SHP77 (cell line): ENCODE measurements at places on chromosomes 2 and 18.

GRCh38 chr2:109178968-109179367 is 50.0 kb downstream of the SH3RF3 start:
- DNase-seq = no peak

DNA sequence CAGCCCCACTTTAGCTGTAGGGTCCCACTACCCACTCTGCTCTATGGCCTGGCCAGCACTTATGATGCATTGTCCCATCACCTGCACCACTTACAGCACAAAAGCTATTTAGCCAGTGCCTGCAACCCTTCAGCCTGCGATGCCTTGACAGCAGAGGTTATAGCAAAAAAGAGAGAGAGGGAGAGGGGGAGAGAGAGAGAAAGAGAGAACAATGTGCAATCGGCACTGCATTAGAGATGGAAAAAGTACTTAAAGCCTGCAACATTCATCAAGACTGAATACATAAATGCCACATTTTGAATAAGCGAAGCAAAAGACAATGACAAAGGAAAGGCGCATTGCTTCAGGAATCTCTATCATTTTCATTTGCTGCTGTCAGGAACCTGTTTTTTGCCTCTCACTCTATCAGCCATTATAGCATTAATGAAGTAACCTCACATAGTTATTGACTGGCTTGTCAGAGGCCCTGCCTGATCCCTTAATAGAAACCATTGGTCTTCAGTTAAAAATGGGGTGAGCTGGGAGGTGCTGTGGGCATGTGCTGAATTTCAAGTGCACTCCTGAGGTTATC is 833.1 kb downstream of the BCL11A start:
- DNase-seq = no peak

GRCh38 chr2:8673381-8673780 is 8.5 kb upstream of the ID2 start:
- no peak for DNase-seq

DNA sequence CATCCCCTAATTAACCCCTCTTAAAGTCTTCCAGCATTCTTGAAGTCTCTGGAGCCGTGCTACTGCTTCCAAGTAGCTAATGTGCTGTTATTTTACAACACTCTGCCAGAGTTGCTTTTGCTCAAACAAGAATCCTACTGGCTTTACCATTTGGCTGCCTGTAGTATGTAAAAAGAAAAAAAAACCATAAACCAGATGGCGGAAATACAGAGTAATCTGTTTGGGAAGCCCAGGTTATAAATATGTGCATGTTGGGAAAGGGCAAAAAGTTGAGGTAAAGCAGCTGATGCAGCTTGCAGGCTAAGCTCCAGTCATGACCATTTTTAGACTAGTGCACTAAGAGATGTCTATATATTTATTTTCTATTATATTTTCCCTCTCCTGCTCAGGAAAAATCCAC is 313.2 kb upstream of the ETAA1 start:
- no peak for DNase-seq

DNA sequence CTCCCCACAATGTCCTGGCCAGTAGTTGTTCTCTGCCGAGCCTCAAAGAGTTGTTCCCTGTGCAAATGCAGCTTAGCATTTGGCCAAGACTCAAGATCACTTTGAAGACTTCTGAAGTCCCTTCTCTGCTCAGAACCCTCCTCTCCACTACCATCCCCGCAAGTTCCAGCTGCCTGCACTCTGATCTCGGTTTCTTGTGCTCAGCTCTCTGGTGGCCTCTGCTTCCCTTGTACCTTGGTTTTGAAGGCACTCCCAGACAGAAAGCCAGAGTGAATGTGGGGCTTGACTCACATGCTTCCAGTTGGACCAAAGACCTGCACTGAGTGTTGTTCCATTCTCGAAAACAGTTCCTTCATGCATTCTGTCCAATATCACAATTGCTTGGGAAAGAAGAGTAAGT is 28.6 kb downstream of the CRACDL start:
- no peak for DNase-seq

- no peak for DNase-seq
These were observed 41.9 kb downstream of the TACR1 start for GRCh38 chr2:75157435-75157834.

GRCh38 chr2:69119104-69119894 is 106.3 kb downstream of the ANTXR1 start:
- DNase-seq = no peak

GRCh38 chr2:28344756-28345373 is 47.8 kb upstream of the FOSL2 start:
- no peak for DNase-seq

- no peak for DNase-seq
These were observed 84.6 kb downstream of the RAB31 start for GRCh38 chr18:9792565-9793245.

- no peak for DNase-seq
These were observed 98.0 kb downstream of the TRABD2A start for GRCh38 chr2:84782717-84783442.

GRCh38 chr18:8802017-8802672 is 96.8 kb downstream of the MTCL1 start:
- no peak for DNase-seq

DNA sequence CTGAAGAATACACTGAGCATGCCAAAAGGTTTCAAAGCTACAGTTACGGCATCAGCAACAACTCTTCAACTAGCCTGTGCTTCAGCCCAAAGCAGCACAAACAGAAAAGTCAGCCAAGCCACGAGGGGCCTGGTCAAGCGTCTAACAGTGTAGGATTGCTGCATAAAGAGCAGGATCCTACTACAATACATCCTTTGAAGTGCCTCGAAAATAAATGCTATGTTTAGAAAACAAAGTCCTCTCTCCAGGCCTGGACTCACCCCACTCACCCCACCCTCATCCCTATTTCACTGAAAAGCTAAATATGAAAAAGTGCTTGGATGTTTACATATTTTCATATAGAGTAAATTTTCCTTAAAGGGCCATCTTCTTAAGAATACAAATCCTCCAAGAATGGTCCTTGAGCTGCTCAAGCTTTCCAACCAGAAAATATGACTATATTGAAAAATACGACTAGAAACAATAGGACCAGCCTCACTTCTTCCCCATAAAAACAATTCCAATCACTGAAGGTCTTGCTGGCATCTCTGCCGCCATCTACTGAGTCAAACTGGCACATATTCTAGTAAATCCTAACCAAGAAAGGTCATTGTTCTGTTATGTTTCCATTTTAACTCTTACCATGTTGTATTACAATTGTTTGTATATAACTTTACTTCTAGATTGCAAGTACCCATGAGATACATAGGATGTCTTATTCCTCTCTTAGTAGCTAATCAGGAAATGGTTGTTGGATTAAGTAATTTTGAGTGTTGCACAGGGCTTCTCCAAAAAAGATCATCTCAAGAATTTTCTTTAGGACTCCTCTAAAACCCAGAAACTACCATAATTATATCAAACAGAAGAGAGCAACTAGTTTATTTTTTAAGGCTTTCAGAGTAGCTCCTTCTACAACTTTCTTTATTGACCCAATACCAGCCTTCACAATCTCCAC is 63.6 kb downstream of the CLHC1 start:
- DNase-seq = peak; percentile 77

DNA sequence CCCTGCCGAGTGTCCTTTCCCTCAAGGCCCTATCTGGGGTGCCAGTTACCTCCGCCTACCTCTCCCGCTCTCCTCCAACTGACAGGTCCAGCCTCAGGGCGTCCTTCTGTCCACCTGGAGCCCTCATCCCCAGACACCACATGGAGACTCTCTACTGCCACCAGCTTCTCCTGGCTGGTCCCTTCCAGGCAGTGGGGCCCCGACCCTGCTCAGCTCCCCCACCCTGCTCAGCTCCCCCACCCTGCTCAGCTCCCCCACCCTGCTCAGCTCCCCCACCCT is 74.0 kb upstream of the ODC1 start:
- no peak for DNase-seq

GRCh38 chr18:64718808-64719207 is 569.9 kb upstream of the LINC00305 start:
- DNase-seq = no peak

DNA sequence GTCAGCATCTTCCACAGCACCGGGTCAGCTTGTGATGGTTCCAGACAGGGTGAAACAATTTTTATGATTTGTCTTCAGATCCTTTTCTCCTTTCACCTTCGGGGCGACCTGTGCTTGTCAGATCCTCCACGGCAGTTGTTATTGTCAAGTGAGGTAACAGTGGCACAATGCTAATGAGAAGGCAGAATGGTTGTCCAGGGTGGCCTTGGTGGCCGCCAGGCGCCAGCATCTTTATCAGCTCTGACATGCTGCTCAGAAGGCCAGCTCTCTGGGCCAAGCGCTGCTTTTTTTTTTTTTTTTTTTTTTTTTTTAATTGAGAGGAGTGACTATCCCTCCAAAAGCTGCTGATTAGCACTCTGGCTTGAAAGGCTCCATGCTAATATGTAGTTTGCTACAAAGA is 52.3 kb upstream of the MGAT5 start:
- no peak for DNase-seq

DNA sequence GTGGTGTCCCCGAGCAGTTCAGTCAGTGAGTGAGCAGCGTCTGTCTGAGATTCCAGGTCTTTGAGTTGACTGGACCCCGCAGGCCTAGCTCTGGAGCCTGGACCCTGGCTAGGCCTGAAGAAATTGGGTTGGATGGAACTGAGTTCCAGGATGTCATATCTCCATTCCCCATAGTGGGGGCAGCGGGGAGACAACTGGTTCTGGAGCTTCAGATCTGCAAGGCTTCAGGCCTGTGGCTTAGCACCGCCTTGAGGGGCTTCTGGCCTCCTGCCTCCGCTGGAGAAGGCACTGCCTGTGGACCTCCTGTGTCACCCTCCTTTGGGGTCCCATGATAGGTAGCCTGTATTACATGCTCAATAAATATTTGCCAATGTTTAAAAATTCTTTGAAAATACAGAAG is 288.4 kb upstream of the ID2 start:
- no peak for DNase-seq

GRCh38 chr2:85704800-85705679 is 10.9 kb downstream of the GNLY start:
- DNase-seq = no peak

DNA sequence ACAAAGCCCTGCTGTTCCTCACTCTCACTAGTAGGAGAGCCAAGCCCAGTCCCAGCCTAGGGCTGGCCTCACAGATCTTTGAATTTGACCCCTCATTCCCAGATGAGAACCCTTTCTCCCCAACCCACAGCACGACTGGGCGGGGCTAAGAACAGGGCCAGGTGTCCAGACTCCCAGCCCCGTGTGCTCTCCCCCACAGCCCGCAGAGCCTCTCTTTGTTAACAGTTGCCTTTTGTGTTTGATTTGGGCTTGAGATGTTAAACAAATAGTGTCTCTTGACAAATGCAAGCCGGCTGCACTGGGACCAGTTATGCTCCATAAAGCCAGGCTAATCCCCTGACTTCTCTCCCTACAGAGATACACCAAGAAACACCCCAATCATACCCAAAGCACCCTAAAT is 4.7 kb upstream of the KCNK3 start:
- peak; percentile 98 for DNase-seq

DNA sequence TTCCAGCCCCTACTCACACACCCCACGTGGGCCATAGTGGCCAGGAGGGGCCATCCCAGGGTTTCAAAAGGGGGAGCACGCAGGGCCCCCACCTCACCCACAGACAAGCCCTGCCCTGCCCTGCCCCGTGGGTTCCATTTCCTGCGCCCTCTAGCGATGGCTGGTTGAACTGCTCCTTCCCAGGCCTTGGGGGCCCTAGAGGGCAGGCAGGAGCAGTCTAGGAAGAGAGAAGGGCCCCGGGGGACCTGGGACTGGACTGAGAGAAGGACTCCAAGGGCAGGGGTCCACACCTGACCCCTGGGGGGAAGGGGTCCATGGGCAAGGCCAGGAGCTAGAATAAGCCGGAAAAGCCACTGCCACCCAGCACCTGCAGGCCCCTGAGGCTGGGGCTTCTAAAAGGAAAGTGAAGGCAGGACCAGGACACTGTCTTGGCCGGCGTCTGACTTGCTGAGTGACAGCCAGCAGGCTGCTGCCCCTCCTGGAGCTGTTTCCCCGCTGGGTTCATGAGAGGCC is 10.1 kb downstream of the CYP26B1 start:
- DNase-seq = peak; percentile 34

DNA sequence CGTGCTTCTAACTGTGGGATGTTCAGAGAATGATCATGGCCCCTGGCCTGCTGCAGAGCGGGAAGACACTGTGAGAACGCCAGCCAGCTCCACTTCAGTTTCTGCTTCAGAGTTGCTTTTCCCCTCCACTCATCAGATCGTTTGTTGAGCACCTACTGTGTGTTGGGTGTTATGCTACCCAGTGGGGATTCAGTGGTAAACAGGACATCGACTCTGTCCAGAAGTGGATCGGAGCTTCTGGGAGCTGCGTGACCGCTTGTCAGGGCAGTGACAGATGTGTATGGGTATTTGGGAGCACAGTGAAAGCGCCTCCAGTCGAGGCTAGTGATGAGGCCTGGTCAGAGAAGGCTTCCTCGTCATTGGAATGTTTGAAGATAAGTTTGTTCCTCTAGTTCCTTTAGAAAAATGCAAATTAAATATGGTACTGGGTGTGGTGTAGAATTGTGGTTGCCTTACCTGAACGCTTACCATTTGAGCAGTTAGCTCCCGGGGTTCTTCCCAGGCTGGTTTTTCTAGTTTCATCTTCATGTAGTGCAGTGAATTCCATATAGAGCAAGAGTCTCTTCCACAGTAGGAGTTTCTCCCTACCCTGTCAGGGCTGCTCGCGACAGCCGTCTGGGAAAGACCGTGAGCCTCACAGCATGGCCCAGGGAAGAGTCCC is 2.8 kb downstream of the RAB12 start:
- DNase-seq = no peak

DNA sequence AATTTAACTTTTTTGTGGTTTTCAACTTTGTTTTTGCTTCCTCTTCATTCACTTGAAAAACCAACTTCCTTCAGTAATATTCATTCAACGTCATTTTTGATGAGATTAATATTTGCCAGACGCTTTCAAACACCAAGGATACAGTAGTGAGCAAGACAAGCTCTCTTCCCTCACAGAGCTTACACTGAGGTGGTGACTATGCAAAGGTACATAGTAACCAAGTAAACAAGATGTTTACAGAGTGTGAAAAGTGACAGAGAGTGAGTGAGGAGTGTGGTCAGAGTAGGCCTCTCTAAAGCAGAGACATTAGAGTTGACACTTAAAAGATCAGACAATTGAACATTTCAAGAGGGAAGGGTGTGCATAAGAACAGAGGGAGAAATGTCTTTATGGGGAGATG is 155.5 kb downstream of the TMEM247 start:
- no peak for DNase-seq

- DNase-seq = no peak
These were observed 14.7 kb upstream of the TTC32 start for GRCh38 chr2:19916385-19916950.

DNA sequence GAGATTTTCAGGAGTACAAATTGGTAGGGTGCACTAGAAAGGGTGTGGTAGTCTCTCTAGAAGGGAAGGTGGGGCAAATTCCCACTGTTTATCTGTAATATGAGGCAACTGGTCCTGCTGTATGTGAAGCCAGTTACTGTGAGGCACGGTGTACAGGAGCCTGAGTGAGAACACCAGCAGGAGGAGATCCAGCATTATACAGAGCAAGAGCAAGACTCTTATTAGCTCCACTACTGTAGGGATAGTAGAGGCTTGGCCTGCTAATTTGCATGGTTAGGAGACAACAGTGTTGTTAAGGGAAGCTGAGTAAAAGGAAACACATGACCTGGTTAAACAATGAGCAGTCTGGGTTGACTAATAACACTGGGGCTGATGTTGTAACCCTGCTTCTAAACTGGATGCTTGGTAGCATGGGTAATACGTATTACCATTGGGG is 76.3 kb upstream of the WDSUB1 start:
- DNase-seq = no peak
